ENCODE measurements at places on chromosomes 3 and 15.

DNA sequence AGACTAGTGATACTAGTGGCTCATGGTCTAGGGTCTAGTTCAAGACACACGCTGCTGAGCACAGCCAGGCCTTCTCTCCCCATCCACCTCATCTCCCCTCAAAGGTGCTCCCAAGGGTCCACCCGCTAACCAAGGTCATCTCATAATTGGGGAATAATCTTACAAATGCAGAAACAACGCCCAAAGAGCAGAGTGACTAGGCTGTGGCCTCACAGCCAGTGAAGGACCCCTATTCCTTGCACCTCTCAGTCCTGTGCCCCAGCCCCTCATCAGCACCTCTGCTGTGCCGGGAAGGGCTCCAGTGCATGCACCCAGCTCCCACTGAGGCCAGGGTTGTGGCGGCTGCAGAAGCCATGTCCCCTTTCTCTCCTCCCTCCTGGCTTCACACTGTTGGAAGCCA is 286.9 kb downstream of the UACA start:
- no peak for DNase-seq

DNA sequence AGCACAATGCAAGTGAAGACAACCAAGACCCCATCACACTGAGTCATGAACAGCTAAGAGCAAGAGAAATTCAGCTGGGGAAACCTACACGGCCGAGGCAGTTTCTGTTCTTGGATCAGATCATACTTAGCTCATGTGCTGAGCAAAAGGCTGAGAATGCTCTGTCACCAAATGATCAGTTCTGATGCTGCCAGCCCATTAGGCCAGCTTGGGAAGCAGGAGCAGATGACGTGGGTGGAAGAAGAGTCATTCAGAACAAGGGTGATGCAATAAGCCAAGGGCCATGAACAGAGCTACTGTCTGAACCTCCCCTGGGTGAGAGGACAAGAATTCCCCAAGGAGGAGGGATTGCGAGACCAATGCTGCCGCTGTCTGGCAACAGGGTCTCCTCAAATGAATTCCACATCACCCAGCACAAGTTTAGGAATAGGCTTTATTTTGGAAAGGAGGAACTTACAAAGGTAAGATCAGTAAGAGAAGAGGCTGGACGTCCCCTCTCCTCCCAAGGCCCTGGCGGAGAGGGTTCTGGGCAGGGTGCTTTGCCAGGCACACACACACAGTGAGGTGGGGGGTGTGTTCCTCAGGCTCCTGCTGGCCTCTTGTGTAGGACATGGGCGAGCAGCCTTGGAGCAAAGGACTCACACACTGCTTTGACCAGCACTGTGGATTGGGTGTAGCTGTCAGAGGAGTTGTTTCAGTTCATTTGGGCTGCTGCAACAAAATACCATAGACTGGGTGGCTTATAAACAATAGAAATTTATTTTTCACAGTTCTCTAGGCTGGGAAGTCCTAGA is 65.6 kb upstream of the CTXND1 start:
- no peak for DNase-seq

DNA sequence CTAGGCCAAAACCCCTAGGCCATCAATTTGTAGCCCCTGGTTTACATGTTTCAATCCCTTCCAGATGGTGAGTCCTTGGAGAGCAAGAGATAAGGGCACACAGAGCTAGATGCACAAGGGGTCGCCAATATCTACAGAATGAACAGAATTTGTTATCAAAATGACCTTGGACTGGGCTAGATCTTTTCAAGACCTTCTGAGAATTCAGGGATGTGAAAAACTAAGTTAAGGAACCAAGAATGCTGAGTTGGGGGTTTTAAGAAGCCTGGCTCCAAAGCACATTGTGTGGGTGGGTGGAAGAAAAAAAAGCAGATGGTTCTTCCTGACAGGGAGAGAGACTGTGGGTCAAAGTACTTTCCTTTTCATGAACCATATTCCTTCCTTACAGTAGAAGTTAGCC is 10.2 kb downstream of the CDCP1 start:
- no peak for DNase-seq

DNA sequence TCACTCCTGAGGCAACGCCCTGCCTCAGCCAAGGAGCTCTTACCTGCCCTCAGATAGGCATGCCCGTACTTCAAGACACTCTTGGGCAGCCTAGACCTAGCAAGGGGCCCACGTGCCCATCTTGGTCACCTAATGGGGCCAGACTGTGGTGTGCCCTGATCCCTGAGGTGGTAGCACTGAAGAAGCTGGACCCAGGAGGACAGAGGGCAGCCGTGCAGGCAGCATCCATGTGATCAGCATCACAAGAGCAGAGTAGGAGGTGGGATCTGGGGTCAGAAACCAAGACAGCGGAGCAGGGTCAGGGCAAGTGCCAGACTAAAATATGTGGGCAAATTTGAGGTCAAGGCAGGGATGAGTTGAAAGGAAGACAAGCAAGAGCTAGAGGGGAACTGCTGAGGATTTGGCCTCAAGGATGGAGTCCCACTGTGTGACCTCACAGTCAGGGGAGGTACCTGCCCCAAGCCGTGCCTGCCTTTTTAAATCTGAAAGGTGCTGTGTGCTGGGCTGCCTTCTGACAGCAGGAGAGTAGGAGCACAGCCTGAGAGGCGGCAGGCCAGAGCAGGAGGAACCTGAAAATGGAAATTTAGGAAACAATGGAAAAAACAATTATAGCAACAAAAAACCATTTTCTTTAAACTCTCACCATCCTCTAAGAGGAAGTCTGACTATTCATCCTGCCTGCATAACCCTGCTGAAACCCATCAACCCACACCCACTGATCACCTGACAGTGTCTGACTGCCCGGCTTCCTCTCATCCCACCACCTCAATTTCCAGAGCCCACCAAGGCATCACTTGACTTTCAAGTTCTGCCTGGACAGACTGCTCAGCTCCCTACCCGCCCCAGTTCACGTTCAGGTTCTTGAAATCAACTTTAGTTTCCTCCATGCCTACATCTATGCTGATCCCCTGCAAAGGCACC is 7.3 kb downstream of the ZBTB38 start:
- DNase-seq = no peak

DNA sequence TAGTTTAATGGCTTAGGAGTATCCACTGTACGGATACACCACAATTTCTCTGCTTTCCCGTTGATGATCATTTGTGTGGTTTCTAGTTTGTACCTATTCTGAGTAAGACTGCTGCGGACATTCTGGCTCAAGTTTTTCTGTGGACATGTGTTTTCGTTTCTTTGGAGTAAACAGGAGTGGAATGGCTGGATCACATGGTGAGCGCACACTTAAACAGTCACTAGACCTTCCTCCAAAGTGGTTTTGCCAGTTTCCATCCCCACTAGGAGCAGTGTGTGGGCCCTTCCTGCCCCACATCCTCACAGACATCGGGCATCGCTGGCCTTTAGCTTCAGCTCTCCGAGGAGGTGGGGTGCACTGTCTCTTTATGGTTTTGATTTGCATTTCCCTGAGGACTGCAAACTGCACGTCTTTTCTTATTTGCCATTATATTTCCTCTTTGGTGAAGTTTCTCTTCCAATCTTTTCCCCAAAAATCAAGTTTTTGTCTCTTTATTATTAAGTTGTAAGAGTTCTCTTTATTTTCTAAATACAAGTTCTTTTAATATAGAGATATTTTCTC is 94.1 kb downstream of the VGLL4 start:
- no peak for DNase-seq

DNA sequence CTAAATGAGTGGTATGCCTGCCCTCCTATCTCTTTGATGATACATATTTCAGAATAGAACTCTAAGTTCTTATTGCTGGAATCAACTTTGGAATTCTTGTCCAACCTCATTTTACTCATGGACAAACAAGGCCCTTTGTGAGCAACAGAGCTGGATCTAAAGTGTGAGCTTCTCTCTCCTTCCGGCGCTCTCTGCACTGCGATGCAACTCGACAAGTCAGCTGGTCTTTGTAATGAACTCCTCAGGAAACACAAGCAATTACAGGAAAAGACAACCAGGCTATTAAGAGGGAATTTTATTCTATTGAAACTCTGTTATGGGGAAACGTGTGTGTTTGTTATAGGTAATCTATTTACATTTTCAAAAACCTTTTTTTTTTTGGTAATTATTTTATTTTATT is 20.3 kb upstream of the NRROS start:
- no peak for DNase-seq

GRCh38 chr3:48716982-48717746 is at the start of gene IP6K2:
IP6K2 (minus strand) TSS chr3:48717221; CDS start chr3:48695291, 21,930 bp downstream.
- peak; percentile 99 for DNase-seq

- DNase-seq = no peak
Observed at GRCh38 chr3:107555359-107555758, 32.6 kb downstream of the BBX start.

GRCh38 chr3:189967254-189967865 is 153.3 kb downstream of the P3H2 start:
- DNase-seq = no peak

GRCh38 chr3:183898028-183898431 is 13.3 kb upstream of the PARL start:
- DNase-seq = no peak

DNA sequence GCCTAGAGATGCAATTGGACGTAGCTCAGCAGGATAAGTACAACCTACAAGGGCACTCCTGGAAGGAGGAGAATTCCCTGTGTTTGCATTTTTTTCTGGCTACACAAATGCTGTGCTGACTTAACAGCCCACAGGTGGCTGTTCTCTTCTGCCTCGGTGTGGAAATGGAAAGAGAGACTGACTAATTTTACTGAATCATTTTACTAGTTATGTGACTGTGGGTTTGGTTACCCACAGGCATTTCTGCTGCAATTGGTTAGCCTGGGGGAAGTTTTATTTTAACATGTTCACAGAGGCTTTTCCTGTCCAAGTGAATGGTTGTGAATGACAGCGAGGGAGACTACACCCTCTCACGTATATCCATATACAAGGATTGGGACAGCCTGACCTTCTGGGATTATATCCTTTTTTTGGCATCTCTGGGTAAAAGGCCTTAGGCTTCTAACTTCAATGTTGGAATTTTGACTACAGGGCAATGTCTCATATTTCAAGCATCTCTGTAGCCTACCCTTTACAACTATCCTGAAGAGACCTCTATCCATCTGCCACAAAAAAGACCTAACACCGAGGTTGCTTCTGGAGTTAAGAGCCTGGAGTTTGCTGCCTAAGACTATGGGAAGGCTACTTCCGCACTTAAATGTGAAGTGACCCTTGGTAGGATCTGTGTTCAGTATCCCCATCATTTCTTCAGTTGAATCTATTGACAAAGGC is 67.2 kb upstream of the TP63 start:
- no peak for DNase-seq

DNA sequence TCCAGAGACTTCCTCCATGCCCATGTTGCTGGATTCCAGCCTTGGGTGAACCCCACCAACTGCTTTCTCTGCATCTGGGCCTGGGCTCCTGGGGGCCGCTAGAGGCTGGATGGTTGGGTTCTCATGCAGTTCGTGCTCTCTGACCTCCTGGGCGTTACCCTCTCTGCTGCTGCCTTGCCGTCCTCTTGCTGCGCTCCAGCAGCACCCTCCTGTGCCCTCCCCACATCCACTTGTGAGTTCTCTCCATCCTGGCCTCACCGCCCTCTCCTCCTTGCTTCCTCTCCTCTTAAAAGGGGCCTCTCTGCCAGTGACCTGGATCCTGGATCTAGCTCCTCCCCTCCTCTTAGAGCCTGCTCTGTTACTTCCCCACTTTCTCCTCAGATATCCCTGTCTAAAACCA is 43.7 kb downstream of the CHCHD6 start:
- no peak for DNase-seq

GRCh38 chr3:43742920-43743319 is 52.2 kb downstream of the ABHD5 start:
- no peak for DNase-seq

GRCh38 chr3:49013113-49013737 is 5.2 kb downstream of the DALRD3 start:
- no peak for DNase-seq

DNA sequence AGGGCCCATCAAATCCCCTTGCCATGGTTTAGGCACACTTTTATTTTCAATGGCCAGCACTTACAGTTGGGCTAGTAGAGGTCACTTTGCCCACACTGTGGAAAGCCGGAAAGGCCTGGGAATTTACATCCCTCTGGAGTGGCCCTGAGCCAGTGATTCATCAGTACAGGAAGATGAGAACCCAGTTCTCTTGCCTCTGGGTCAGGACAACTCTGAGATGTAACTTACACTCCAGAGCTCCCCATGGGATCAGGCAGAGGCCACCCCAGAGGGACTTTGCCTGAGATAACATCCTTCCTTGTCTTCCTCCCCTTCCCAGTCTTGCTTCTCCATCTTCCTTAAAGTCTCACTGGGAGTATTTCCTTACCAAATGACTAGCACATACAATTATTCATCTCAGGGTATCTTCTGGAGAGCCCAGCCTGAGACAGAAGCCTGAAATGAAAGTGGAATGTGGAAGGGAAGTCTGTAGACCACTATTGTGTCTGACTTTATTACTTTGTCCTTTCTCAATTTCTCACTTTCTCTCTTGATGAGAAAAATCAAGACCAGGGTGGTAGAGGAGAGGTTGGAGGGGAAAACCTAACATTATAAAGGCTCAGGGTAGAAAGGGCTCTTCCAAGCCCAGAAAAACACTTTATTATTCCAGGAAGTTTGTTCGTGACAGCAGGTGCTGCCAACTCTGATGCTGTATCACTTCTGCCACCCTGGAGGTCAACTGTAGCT is 220.8 kb downstream of the ZNF621 start:
- DNase-seq = no peak

DNA sequence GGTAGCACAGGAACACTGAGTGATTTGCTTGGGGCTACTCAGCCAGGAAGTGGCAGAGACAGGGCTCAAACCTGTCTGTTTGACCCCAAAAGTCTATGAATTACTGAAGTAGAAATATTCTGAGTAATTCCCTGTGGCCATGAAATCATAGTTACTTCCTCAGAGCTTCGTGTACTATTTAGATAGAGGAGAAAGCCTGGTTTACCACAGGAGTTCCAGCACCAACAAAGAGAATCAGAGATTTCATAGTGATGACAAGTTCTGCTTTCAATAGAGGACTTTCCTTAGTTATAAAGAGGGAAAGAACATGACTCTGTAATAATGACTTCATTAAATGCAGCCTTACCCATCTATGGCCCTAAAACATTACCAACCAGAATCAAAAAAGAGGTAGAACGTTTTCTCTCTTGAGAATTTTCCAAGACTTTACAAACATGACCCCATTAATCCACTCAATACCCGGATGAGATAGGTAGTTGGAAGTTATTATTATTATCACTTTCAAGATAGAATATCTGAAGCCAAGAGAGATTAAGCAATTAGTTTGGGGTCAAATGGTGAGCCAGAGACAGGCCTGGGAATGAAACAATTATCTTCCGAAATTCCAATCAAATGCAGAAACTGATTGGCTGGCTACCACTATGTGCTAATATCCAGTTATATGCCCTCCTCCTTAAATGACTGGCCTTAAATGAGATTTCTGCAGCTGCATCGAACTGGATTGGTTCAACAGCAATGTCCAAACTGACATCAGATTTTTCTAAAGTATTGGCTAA is 13.6 kb upstream of the WNT5A start:
- no peak for DNase-seq

DNA sequence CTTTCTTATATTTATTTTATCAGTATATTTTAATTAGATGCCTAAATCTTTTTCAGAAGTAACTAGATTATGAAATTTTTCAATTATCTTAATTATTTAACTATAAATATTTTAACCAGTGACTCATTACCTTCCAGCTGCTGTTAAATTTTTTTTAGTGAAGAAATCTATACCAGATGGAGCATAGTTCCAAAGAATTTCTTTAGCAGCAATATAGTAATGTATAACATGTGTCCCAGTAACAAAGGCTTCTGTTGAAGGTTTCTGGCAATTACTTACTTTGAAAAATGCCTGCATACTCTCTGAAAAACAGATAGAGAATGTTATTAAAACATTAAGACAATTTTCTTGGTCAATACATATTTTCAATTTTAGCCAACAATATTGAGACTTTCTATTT is 45.1 kb upstream of the CP start:
- no peak for DNase-seq
